Brain (organoid and tissue), 16 donors: ENCODE measurements at places on chromosomes 2 and 18.
A peak's percentile ranks its signal among the peaks of the same experiment; 100 is the strongest.

GRCh38 chr2:134839649-134840048 is 1.2 kb downstream of the ACMSD start:
- DNase-seq, result peak; percentile 8

GRCh38 chr2:190981333-190981732 is 32.6 kb downstream of the STAT1 start:
- DNase-seq, result no peak

DNA sequence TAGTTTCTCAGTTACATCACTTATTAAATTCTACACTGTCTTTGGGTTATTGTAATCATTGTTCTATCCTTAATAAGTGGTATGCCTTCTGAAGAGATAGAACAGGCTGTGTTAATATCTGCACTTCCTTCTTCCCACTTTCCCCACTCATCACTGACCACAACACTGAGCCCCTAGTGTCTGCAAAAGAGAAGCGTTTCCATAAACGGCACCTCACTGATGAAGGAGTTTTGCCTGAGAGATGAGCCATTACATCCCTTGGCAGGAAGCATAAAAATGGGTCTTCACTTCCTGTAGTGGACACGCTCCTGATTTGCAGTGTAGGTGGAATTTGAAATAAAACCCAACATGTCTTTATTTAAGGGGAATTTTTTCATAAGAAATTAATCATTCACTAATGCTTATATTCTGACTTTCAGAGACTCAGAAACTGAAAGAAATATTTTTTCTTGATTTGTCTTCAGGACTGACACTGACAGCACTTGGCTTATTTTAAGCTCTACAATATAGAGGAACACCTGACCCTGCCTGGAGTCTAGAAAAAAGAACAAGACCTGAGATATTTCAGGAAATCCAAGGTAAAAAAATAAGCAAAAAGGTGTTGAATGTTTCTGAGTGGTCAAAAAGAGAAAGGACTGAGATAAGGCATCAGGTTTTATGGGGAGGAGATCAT is 275.3 kb downstream of the RAD51AP2 start:
- no peak for DNase-seq

- no peak for DNase-seq
Measured at GRCh38 chr2:38066421-38067115, 9.4 kb downstream of the CYP1B1 start.

- peak; percentile 48 for DNase-seq
Measured at GRCh38 chr2:132752421-132753206, 82.6 kb upstream of the LYPD1 start.

GRCh38 chr18:72692595-72692994 is 148.5 kb upstream of the CBLN2 start:
- DNase-seq, result no peak

- DNase-seq, result no peak
Measured at GRCh38 chr2:188076149-188077056, 215.3 kb upstream of the GULP1 start.

- DNase-seq, result peak; percentile 41
Measured at GRCh38 chr2:116133381-116133942, 1681.0 kb upstream of the DDX18 start.

DNA sequence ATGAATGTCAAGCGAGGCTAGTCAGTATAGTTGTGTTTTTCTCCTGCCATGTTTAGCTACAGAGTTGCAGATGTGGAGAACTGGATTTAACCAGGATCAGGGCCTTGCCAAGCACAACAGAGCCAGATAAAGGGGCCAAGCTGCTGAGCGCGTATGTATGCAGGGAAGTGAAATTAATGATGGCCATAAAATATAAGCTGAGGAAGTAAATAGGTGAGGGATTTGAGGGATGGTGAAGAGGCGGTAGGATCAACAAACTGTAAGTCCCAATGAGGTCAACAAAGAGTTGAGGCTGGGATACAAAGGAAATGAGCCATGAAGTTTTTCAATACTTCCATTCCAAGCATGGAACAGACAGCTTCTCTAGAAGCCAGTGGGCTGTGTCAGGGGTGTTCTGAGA is 10.6 kb downstream of the LRP2 start:
- no peak for DNase-seq

GRCh38 chr18:3294435-3295080 is 32.6 kb downstream of the MYL12B start:
- no peak for DNase-seq
